Small intestine (tissue), 16 donors: ENCODE measurements at places on chromosomes 6 and 20. TPM values are rescaled to one million over a fixed set of nuclear protein-coding genes. Genes with fewer than 3 reads are reported as not detected.
A peak's percentile ranks its signal among the peaks of the same experiment; 100 is the strongest.

DNA sequence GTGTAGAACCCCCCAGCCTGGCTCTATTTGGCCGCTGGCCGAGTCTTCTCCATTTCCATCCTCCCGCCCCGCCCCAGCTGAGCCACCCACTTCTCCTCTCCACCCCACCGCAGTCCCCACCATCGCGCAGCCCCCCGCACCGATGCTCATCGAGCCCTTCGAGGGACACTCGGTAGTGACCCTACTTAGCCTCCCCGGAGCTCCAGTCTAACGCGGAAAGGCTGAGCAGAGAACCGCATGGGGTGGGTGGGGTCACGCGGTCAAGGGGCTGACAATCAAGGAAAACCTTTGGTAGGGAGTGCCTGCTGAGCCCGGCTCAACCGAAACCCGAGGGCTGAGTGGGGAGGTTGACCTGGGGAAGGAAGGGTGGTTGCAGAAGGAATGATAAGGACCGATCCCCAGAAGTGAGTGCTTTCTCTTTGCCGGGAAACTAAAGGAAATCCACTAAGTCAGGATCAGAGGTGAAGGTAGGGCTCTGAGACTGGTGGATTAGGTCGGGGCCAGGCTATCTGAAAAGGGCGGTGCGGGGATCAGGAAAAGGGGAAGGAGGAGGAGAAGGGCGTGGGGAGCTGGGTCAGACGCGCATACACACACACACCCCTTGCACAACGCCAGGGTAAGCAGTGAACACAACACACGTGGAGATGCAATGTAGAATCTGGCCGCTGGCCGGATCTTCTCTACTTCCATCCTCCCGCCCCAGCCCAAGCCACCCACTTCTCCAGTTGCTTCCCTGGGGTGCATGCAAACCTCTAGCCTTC lies 49.8 kb downstream of the CPXM1 start:
- peak; percentile 29 for DNase-seq

Gene FAM83D
- polyA plus RNA-seq, result 11.6 TPM

Gene TCP11
- polyA plus RNA-seq, result not detected

DNA sequence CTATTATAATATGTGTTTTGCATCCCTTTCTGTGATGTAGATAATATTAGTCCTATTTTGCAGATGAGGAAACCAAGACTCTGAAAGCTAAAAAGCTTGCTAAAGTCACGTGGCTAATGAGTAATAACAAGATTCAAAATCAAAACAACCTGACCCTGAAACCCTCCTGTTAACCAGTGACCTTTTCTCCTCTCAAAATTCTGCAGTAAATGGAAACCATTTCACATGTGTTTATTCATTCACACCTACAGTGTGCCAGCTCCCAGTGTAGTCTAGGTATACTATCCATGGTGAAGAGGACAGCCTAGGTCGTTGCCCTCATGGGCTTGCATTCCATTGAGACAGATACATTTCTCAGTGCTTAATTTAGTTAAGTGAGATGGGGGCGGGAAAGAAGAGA lies 30.6 kb upstream of the PHACTR2 start:
- no peak for DNase-seq

DNA sequence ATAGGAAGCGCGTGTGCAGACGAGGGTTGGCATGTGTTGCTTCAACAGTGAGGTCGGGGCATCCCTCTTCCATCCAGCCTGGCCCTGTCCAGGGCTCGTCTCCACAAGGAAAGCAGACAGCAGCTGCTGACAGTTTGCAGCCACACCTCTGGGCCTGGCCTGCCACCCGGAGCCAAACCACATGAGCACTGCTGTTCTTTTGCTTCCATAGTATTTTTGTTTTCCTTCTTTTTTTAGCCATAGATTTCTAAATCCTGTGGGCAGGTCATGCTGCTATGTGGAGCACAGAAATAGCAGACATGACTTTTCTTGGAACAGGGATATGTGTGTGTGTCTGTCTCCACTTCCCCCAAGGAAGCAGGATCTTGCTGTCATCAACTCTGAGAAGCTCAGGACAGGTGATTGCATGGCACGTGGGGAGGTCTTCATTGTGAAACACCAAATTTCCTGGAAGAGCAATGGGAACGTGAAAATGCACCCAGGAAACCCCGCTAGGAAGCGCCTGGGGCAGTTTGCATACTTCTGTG lies 167.4 kb downstream of the DTNBP1 start:
- DNase-seq, result no peak

Gene LINC00237
- polyA plus RNA-seq, result not detected

- no peak for DNase-seq
Measured at GRCh38 chr6:135503703-135504475, 6.3 kb upstream of the AHI1 start.

- no peak for DNase-seq
Measured at GRCh38 chr6:129766959-129767728, 57.2 kb upstream of the ARHGAP18 start.

Gene PREP
- polyA plus RNA-seq, result 48.8 TPM

- DNase-seq, result no peak
Measured at GRCh38 chr6:155717374-155717773, 261.7 kb upstream of the NOX3 start.

DNA sequence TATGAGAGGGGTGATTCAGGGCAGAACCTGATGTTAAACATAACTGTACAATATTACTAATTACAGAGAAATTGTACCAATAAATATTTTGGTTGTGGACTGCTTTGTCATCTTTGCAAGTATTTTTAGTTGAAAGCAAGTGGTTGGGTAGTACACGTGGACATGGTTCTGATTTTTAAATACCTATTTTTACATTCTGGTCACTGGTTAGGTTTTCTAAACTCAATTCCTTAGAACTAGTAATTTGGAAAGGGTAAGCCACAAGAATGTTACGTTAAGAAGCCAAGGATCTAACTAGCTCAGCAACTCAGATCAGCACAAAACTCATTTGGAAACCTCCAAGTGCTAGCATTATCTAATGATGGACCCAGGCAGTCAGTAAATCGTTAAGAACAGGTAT lies 2.7 kb downstream of the EPB41L2 start:
- DNase-seq, result no peak
